NCI-H774 (cell line): ENCODE measurements at places on chromosomes 16 and 17.

- DNase-seq: no peak
These were observed 1.4 kb upstream of the GRIN2C start for GRCh38 chr17:74860872-74861661.

DNA sequence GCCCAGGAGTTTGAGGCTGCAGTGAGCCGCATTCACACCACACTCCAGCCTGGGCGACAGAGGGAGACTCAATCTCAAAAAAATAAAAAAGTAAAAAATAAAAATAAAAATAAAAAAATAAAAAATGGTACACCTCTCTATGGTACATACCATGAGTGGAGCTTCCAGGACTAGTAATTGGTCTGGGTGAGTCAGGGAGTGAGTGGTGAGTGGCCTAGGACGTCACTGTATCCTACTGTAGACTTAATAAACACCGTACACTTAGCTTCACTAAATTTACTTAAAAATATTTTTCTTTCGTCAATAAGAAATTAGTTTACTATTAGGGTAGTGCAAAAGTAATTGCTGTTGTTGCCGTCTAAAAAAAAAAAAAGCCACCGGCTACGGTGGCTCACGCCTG, 9.0 kb downstream of the CDH5 start:
- no peak for DNase-seq

- DNase-seq: no peak
These were observed 56.5 kb upstream of the CLEC18A start for GRCh38 chr16:69894676-69895075.

GRCh38 chr16:74611721-74612120, 4.8 kb upstream of the GLG1 start:
- no peak for DNase-seq

DNA sequence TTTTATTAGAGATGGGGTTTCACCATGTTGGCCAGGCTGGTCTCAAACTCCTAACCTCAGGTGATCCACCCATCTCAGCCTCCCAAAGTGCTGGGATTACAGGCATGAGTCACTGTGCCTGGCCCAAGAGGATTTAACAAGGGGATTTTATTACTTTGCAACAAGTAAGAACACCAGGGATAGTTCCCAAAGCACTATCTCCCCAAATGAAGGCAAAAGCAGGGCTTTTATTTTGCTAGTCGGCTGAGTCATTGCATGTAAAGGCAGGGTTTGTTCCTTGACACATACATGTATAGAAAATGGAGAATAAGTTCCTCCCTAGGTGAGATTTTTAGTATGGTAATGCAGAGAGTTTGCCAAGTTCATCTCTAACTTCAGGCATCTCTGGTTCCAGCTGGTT, 24.0 kb downstream of the REXO5 start:
- no peak for DNase-seq

- no peak for DNase-seq
These were observed 1.9 kb downstream of the XAF1 start for GRCh38 chr17:6757747-6758146.

DNA sequence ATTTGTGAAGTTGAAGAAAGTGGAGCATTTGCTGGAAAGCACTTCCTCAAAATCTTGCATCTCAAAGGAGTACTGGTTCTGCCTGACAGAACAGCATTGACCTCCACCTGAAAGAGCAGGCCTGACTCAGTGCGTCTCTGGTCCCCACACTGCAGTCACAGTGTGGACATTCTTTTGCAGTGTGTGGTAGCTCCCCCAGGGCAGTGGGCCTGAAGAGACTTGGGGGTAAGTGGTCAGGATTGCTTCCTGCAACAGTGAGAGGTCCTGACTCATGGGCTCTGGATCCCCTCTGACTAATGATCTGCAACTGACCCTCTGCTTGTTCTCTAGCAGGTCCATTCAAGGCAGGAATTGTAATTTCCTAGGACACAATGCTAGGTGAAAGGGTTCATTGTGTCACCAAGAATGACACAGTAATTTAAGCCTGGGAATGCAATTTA, 204.9 kb upstream of the KCNJ16 start:
- DNase-seq: no peak

GRCh38 chr17:63335831-63336230, 110.3 kb downstream of the CYB561 start:
- no peak for DNase-seq

DNA sequence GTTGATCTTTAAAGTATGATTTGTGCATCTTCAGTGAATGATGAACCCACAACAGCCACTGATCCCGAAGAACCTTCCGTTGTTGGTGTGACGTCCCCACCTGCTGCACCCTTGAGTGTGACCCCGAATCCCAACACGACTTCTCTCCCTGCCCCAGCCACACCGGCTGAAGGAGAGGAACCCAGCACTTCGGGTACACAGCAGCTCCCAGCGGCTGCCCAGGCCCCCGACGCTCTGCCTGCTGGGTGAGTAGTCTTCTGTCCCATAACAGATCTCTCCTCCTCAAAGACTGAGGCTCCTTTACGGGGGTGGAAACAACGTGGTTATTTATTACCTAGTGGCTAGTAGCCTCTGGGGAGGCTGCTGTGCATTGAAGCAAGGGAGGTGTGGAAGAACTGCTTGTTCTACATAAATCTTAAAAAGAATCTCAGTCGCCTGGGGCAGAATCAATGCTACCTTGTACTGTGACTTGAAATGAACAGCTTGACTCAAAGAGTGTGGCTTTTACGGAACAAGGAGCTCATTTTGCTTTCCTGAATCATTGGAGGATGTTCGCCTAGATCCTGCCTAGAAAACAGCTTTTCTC, 63.0 kb upstream of the CLEC18A start:
- no peak for DNase-seq

DNA sequence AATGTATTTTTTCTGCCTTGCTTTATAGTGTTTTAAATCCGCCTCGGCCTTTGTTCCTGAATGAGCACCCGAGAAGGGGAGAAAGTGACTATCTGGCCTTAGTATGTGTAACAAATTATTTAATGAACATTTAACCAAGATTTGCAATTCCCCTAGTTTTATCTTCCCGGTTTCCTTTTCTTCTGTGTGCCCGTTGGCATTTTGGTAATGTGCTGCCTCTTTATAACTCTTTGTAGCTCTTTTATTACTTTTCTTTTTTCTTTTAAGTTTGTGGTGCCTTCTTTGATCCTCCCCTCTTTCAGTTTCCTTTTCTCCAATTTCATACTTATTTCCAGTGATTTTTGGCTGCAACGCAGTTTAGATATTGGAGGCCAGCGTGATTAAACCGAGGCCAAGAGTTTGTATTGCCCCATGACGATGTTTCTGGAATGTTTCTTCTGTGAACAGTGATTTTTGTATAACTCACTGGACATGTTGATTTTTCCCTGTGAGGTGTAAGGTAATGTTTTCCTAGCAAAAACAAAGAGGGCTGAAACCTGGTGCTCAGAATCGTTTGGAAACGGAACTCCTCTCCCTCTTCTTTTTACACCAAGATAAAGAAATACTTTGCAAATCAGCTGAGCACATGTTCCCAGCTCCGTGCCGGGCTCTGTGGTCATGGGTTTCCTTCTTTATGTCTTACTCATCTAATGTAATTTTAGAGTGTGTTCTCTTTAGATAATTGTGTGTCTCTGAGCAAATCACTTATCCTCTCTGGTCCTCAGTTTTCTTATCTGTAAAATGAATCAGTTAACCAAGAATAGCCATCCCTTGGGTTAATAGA, 344.3 kb downstream of the WWOX start:
- no peak for DNase-seq

DNA sequence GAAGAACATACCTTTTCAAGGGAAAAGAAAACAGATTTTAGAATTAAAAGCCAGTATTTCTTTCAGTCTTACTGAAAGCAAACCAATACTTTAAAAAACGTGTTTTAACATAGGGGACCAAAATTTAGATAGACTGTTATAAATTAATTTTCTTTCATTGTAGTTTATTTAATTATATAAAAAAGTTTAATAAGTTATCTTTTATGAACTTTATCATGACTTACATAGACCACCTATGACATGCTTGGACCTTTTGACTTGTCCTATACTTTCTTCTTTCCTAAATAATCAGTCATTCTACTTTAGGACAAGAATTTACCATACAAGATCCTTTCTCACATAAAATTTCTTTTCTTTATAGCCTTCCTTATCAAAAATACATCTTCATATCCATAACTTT, 102.0 kb upstream of the HAS3 start:
- no peak for DNase-seq

DNA sequence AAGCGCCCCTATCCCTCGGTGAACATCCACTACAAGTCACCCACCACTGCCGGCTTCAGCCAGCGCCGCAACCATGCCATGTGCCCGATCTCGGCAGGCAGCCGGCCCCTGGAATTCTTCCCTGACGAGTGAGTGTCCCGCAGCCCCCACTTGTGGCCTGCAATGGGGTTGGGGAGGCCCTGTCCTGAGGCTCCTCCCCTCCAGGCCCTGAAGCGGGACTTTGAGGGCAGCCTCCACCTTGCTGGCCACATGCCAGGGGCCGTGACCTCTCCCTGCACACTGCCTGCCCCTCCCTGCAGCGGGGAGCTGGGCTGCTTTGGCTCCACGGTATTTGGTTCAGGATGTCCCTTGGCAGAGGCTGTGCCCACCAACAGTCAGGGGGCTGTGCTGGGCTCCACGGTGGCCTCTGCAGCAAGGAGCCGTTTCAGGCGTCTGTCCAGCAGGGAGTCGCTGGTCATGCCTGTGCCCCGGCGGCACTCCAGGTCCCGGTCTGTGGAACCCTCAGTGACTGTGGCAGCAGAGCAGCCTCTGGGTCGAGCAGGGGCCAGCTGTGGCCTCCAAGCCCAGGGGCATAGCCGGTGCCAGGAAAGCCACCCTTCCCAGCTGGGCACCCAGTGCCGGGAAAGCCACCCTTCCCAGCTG, 8.3 kb downstream of the NME3 start:
- no peak for DNase-seq

DNA sequence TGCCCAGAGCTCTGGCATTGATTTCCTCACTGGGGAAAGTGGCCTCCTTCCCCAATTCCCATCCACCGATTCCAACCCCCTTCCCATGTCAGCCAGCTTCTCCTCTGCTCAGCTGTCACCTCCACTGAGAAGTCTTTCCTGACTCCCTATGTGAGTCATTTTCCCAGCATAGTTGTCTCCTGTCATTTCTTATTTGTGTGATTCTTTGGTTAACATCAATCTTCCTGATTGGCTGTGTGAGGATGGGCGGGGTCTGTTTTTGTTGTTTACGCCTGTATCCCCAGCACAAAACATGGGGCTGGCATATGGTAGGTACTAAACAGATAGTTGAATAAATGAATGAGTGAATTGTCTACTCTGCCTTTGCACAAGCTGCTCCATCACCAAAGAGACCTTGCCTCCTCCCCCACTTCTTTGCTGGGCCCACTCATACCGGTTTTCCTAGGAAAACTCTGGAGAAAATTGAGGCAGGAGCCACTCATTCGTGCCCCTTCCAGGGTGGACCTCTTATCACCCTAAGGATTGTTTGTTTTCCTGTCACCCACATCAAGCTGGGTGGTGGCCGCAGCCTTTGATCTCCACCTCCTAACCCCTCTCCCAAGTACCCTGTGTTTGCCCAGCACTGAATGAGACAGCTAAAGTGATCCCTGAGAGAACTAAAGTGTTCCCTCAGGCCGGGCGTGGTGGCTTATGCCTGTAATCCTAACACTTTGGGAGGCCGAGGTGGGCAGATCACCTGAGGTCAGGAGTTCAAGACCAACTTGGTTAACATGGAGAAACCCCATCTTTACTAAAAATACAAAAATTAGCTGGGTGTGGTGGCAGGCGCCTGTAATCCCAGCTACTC, 1.2 kb upstream of the GRB7 start:
- DNase-seq: no peak

GRCh38 chr16:77057161-77057774, 133.7 kb upstream of the MON1B start:
- no peak for DNase-seq

GRCh38 chr17:46764709-46765401, 53.6 kb downstream of the WNT3 start:
- DNase-seq: no peak

DNA sequence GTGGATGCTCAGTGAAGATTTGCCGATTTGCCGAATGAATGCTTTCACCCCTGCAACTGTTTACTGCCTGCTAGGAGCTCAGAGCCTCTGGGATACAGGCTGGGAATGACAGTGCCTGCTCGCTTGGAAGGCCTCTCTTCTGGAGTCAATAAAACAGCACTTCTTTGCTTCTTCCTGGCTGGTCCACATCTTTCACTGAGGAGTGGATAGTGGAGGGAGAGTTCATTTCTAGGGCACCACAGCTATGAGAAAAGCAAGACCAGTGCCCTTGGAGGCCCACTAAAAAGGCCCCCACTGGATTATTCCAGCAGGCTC, 3.1 kb upstream of the USP7 start:
- no peak for DNase-seq

DNA sequence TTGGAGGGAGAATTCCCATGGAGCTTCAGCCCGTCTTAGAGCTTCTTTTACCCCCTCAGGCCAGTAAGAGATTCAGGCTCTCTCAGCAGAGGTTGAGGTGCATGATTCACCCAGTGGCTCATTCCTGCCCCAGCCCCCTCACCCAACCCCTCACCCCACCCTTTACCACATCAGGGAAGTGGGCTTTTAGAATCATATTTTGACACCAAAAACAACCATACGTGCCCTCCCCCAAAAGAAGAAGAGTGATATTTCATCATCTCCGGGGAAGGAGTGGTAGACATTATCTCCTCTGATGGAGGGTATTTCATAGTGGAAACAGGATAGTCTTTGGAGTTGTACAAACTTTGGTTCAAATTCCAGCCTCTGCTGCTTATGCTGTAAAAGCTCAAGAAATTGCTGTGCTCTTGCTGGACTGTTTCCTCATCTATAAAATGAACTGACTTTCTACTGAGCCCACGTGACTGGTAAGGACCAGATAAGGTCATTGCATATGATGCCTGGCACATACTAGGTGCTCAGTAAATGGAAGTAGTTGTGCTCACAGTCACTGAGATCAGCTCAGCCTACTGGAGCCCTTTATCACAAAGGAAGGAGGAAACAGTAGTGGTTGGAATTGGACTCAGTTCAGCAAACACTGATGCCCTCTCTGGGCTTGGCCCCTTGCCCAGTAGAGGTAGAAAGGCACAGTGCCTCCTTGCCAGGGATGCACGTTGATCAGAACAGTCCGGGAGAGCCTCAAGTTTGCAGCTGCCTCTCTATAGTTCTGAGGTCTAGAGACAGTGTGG, 18.3 kb upstream of the CCL5 start:
- peak; percentile 10 for DNase-seq

GRCh38 chr16:85010446-85010930, 847 bp downstream of the ZDHHC7 start:
- no peak for DNase-seq

GRCh38 chr17:76239538-76240274, 587 bp downstream of the RNF157 start:
- DNase-seq: no peak

GRCh38 chr16:70778901-70779309, 22.1 kb downstream of the VAC14 start:
- DNase-seq: peak; percentile 1
